Stimulated activated CD4-positive, alpha-beta T cell treated with anti-CD3 and anti-CD28 coated beads, TNF-alpha, amount 100 ng/mL, for 1 hour (primary cell): ENCODE measurements at places on chromosomes 2 and 18.

GRCh38 chr2:191441496-191442214 is 196.5 kb downstream of the MYO1B start:
- DNase-seq: no peak

DNA sequence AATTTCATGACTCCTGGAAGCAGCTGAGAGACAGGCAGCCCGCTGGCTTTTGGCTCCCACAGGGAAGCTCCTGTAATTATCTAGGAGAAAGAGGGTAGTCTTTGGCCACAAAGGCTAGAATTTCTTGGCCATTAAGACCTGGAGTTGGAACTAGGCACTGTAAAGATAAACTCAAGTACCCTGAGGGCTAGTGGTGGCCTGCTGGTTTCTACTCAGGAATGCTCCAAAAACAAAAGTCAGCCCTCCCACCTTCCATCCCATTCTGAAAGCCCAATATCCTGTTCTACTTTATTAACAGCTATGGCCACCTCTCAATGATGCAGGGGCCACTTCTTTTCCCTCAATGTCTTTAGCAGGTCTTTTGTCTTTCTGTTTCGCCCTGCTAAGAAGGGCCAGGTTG is 34.0 kb upstream of the CYP26B1 start:
- DNase-seq: no peak

DNA sequence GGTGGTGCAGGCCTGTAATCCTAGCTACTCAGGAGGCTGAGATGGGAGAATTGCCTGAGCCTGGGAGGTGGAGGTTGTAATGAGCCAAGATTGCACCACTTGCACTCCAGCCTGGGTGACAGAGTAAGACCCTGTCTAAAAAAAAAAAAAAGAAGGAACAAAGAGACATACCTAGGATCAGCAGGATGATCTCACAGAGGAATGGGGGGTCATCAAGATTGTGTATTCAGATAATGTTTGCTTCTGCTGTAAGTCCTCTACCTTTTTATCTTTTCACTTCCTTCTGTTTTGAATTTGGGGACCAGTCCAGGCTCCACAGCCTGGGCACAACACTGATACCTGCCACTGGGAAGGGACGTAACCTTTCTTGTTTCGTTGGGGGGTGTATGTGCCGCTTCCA is 53.2 kb downstream of the MAP4K4 start:
- no peak for DNase-seq

DNA sequence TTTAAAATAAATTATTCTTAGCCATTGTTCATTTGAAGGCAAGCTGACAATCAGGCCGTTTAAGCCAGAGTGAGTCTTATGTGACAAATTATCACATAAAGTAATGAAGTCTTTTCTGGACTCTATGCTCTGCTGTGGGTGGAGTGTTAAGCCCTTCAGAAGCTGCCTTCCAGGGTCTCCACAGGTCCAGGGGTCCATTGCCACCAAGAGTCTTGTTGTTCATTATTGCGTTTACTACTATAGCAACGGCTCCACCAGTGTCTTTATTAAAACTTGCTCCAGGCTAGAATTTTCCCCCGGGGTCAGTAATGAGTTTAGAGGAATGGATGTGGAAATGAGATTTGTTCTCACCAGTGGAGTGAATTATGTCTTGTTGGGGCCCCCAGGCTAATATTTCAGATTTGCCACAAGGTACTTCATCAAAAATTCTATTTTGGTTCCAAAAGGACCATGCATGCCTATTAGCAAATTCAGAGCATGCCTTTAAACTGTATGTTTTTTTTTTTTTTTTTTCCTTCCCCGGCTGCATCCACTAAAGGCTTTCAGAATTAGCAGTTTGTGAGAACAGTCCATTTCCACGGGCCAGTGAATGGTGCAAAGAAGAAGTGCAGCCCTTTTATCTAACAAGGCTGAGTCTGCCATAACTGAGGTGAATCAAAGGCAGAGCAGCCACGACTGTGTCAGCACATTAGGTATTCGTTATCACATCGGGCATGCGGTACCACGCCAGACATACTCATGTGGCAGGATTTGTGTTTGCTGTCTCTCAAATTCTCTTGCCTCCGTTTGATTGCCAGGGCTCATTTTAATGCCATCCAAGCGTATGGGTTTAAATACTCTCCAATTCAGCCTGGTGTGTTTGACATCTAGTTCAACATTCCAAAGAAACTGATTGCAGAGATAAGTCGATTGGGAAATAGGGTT is 26.2 kb upstream of the LRRTM1 start:
- DNase-seq: no peak

GRCh38 chr2:133484106-133484505 is 84.2 kb downstream of the NCKAP5 start:
- DNase-seq: no peak

GRCh38 chr18:26097563-26097962 is 7.2 kb upstream of the SS18 start:
- DNase-seq: no peak

DNA sequence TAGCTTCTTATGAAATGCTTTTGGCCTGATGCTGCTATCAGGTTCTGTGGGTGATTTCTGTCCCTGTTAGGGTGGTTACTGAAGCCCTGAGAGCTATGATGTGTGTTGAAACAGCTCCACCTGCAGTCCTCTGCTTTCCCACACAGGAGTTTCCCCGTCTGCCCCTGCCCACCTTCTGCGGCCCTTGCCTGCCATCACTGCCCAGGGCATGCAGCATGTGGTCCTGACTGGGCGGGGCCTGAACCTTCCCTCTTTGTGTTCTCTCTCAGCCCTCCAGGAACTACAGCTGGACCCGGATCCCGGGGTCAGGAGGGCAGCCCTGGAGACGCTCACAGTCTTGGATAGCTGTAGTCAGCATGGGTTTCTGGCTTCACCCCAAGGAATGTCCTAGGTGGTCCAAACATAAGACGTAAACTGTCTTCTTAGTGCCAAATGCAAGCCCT is 21.4 kb downstream of the HJURP start:
- no peak for DNase-seq

DNA sequence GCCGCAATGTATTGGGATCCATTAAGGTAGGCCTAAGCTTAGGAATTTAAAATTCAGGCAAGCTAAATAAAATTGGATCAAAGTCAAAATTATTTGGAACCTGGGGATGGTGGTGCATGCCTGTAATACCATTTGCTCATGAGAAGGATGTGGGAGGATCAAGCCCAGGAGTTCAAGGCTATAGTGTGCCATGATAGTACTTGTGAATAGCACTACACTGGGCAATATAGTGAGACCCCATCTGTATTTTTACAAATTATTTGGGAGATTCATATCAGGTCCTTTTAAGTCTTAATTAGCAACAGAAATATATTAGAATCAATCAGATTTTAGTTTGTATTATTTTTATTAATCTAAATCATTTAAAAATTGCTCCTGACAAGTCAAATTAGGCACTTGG is 39.8 kb upstream of the TLK1 start:
- DNase-seq: no peak

- DNase-seq: no peak
These were observed 318.9 kb upstream of the SYT4 start for GRCh38 chr18:43596105-43596712.

GRCh38 chr2:424306-425171 is 136.6 kb upstream of the ALKAL2 start:
- no peak for DNase-seq

DNA sequence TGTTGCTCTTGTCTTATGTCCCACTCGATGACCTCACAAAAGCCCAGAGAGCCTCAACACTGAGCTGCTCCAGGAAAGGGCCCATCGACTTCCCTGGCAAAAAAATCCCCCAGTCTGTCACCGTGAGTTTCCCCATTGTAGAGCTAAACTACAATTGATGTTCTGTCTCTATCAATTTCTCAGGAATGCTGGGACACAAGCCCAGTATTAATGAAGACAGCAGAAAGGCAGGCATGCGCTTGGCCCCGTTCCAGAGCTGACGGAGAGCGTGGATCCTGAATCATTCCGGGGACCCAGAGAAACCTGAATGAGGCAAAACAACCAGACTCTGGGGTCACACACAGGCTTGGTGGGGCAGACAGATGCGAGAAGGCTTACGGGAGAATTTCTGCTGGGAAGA is 146.9 kb downstream of the TTC32 start:
- DNase-seq: no peak

- no peak for DNase-seq
These were observed 238.5 kb upstream of the FBXO11 start for GRCh38 chr2:48144777-48145176.

- no peak for DNase-seq
These were observed 22.4 kb downstream of the B4GALT6 start for GRCh38 chr18:31661965-31662364.

GRCh38 chr2:40448476-40449079 is 3.3 kb downstream of the SLC8A1 start:
- no peak for DNase-seq

DNA sequence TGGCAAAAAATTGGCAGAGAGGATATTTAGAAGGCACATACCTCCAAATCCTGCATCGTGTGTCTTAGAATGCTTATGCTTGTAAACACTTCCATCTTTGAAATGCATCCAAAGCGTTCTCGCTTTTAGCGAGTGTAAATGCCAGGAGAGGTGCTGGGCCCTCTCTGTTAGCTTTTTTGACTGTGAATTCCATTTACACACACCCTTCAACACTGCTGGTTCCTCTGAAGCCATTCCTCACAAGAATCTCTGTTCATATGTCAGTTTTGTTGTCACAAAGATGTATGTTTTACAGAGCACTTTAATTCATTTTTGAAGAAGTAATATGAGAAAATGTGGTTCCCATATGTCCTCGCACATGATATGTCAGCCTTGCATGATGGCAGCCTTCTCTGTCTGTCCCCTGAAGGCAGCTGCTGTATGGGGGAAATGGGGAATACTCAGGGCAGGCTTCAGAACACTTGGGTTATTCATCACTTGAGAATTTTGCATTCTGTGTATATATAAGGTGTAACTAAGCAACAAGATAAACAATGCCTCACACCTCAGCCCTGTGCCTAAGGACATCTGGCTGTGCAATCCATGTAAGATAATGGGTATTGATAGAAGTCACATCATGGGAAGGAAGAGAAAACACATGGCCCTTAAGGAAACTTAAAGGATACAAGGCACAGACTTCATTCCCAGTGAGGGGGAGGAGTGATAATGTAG is 52.3 kb downstream of the RAB27B start:
- no peak for DNase-seq

GRCh38 chr2:234191819-234192407 is 141.4 kb downstream of the SPP2 start:
- DNase-seq: no peak

DNA sequence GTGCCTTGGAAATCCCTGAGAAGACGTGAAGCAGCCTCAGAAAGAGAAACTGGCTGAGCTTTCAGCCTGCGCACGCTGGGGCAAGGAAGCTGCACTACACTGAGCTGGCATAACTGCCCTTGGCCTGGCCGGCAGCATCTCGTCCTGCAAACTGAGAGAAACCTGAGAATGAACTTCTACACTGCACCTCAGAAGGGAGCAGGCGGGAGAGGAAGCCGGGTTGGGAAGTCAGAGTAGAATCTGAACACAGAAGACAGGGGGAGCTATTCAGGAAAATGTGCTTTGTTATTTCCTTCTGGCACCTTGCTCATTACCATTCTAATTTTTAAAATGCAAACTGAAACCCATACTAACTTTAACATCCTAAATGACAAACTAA is 70.9 kb downstream of the ZEB2 start:
- DNase-seq: no peak

DNA sequence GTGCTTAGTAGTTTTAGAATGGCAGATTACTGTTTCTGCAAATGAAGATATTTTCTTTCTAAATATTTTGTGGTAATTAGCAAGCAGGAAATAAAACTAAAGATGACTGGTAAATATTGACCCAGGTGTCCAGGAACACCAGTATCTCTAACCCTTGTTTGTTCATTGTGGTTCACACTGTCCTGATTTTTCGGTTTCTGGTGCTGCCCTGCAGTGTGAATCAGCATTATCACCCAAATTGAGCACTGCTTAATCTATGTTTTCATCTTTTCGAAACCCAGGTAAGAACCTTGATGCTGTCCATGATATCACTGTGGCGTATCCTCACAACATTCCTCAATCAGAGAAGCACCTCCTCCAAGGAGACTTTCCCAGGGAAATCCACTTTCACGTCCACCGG is 167.4 kb downstream of the CAPN13 start:
- DNase-seq: no peak

DNA sequence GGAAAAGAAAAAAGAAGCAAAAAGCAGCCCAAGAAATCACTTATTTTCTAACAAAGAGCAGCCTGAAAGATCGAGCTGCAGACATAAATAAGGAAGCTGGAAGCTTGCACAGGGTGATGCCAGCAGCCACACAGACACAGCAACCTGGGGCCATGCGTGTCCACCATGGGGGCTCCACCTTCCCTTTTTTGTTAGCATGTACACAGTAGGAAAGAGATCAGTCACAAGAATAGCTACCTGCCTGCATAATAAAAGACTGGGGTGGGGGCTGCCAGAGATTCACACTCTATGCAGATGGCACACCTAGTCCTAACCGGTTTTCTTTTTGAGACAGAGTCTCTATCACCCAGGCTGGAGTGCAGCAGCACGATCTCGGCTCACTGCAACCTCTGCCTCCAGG is 2.9 kb upstream of the CNOT11 start:
- DNase-seq: no peak

GRCh38 chr2:201701646-201702045 is 3.2 kb upstream of the MPP4 start:
- DNase-seq: no peak

DNA sequence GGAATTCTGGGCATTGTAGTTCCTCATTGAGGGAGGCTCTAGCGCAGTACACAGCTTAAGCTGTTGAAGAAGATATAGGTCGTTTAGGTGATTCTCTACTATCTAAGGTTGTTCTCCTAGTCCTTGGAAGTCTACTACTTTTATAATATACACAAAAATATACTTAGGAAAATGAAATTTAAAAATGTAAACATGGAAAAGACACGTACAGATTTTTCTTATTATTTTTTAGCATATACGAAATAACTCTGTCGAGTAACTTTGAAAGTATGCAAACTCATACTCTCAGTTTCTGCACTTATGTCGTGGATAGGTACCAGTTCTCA is 272 bp upstream of the FASTKD1 start:
- DNase-seq: no peak

DNA sequence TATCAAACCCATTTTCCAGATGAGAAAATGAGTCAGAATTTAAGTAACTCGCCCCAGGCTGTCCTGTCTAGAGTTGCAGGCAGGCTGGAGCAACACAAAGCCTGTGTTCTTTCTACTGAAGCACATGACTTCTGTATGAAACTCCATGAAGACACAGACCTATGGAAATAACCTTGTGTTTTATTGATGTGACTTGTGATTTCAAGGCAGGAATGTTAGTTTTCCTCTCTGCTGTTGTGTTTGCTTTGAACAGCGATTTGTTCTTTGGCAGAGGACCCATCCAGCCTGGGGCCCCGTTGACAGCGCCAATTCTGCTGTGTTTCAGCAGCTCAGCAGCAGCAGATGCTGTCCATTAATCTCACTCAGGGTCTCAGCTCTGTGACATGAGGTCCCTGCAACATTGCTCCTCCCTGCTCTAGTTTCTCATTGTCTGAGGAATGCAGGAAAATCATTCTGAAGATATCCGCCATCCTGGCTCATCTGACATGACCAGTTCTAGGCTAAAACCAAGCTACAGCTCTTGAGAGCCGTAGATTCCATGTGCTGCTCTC is 344.3 kb upstream of the RAB12 start:
- no peak for DNase-seq

DNA sequence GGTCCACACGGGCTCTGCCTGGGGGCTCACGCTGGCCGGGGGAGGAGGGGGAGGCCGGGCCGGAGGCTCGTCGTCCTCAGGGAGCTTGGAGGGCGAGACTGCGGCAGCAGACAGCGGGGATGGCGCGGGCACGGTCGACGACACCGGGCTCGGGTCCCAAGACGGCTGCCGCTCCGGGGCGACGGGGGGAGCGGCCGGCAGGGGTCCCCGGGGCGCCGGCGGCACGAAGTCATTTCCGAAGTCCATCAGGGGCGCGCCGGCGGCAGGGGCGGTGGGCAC is 491 bp downstream of the RTN4 start:
- peak; percentile 7 for DNase-seq
